ENCODE measurements at places on chromosomes 1 and 21. TPM values are rescaled to one million over a fixed set of nuclear protein-coding genes. Genes with fewer than 3 reads are reported as not detected.

DNA sequence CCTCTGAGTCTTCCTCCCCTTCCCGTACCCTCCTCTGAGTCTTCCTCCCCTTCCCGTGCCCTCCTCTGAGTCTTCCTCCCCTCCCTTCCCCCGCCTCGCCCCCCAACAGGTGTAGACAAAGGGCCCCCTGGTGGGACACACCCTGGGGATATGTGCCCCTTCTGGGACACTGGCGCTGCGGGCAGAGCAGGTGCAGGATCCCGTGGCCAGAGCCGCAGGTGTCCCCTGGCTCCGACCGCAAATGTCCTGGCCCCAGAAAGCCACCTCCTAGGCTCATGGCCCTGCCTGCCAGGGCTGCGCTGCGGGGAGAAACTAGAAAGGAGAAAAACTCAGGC lies 51.5 kb upstream of the ARHGEF16 start:
- peaks cover 45% of the 10 kb centered on the region for H3K36me3 ChIP-seq
- H3K4me1 ChIP-seq = peaks cover 34% of the 10 kb centered on the region
- H3K4me3 ChIP-seq = no peak overlapping the region
- no peak overlapping the region for H3K27ac ChIP-seq
- no peak for DNase-seq

GRCh38 chr1:153963850-153964331 lies 554 bp upstream of the SLC39A1 start:
- peak overlapping the region; percentile 87 for H3K27ac ChIP-seq
- H3K27me3 ChIP-seq = no peaks in the 10 kb centered on the region
- peak overlapping the region; percentile 79 for H3K4me3 ChIP-seq
- peaks cover 18% of the 10 kb centered on the region for H3K36me3 ChIP-seq

- no peaks in the 10 kb centered on the region for H3K4me1 ChIP-seq
- H3K27me3 ChIP-seq = no peaks in the 10 kb centered on the region
- H3K4me3 ChIP-seq = no peak overlapping the region
- H3K36me3 ChIP-seq = no peaks in the 10 kb centered on the region
Observed at GRCh38 chr1:56095696-56096665, 483.4 kb downstream of the PLPP3 start.

DNA sequence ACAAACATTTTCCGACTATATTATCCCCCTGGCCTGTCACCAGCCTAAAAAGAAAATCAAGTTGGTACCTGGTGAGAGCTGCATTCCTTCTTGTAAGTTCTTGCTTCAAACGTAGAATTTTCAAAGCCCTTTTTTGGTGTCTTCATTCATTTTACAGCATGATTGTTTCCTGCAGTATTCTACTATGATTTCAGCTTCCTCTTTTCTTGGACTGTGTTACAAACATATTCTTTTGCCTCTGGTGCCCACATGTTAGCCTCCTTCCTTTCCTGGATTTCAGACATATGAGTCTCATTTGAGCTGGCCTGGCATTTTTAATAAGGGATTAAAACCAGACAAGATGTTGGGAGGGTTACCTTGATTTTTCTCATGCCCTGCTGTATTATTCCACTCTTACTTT lies 142.5 kb downstream of the PIGK start:
- no peak overlapping the region for H3K27ac ChIP-seq
- H3K36me3 ChIP-seq = no peaks in the 10 kb centered on the region
- H3K27me3 ChIP-seq = no peaks in the 10 kb centered on the region
- no peaks in the 10 kb centered on the region for H3K4me1 ChIP-seq
- H3K4me3 ChIP-seq = no peak overlapping the region

- no peaks in the 10 kb centered on the region for H3K4me1 ChIP-seq
- no peak overlapping the region for H3K27ac ChIP-seq
- H3K27me3 ChIP-seq = no peaks in the 10 kb centered on the region
- no peak overlapping the region for H3K4me3 ChIP-seq
- H3K36me3 ChIP-seq = peaks cover 4% of the 10 kb centered on the region
Observed at GRCh38 chr1:235714205-235714897, 64.8 kb upstream of the GNG4 start.

DNA sequence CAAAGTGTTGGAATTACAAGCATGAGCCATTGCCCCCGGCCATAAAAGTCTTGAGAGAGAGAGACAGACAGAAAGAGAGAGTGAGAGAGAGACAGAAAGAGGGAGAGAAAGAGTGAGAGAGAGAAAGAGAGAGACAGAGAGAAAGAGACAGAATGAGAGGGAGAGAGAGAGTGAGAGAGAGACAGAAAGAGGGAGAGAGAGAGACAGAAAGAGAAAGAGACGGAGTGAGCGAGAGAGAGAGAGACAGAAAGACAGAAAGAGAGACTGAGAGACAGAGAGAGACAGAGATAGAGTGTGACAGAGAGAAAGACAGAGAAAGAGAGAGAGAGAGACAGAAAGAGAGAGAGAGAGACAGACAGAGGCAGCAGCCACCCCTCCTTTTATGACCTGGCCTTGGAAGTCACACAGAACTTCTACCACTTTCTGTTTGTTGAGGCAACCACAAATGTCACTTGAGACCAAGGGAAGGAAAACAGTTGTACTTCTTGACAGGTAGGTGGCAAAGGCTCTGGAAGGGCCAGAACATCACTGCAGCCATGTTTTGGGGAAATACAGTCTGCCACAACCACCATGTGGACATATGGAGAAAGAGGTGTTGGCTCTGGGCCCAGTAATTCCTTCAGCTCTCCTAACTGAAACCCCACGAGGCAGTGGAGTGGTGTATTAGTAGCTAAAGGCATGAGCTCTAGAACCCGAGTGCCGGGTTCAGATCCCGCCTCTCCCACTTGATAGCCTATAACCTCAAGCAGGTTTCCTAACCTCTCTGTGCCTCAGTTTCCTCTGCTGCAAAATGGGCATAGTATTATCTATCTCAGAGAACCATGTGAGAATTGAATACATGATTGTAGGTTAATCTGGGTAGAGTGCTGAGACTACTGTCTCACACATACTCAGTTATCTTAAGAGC lies 50.6 kb downstream of the TNFRSF8 start:
- H3K4me3 ChIP-seq = no peak overlapping the region
- peaks cover 8% of the 10 kb centered on the region for H3K4me1 ChIP-seq
- no peaks in the 10 kb centered on the region for H3K27me3 ChIP-seq
- H3K27ac ChIP-seq = no peak overlapping the region
- peak; percentile 42 for DNase-seq

DNA sequence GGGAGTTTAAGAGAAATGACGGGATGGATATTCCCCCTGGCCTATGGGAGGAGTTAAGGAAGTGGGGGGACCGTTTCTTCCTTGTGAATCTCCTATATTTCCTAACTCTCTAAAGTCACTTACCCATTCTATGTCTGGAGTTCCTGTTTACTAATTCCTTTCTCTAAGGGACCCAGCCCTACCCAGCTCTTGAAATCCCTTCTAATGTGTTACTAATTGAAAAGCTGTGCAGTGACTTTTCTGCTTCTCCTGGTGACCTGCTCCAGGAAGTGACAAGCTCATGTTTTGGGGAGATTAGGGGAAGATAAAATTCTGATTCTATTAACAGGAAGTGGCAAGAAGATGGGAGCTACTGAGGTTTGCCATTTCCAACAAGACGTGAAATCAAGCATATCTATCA lies 4.0 kb upstream of the SAMSN1 start:
- no peak overlapping the region for H3K4me3 ChIP-seq
- no peak for DNase-seq
- H3K27ac ChIP-seq = no peak overlapping the region

The CD1E gene
- total RNA-seq = 0.10 TPM

GRCh38 chr1:231357831-231358354 lies 19.8 kb downstream of the SPRTN start:
- H3K27me3 ChIP-seq = no peaks in the 10 kb centered on the region
- peak; percentile 74 for DNase-seq
- no peaks in the 10 kb centered on the region for H3K4me1 ChIP-seq
- H3K4me3 ChIP-seq = no peak overlapping the region
- H3K27ac ChIP-seq = no peak overlapping the region
- no peaks in the 10 kb centered on the region for H3K36me3 ChIP-seq

The OR10Z1 gene
- not detected for total RNA-seq

The MCOLN2 gene
- total RNA-seq = 0.77 TPM

The TMEM51 gene
- total RNA-seq = 3.9 TPM

DNA sequence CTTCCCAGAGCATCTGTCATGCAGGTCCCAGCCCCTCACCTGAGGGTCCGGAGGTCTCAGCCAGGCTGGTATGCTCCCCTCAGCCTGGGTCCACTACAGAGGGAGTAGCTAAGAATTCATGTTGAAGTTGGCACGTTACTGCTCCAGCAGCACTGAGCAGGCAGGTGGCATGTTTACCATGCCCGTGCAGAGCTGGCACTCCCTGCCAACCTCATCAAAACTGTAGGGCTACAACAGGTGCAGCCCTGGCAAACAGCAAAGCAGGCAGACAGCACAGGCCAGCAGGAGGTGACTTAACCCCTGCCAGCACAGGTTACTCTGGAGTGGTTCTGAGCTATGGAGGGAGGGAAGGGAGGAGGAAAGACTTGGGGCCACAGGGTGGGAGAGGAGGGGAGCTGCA lies 46.4 kb downstream of the NUAK2 start:
- no peaks in the 10 kb centered on the region for H3K27me3 ChIP-seq
- H3K36me3 ChIP-seq = peaks cover 43% of the 10 kb centered on the region
- H3K4me1 ChIP-seq = peaks cover 28% of the 10 kb centered on the region
- H3K4me3 ChIP-seq = no peak overlapping the region
- no peak for DNase-seq

The HTR6 gene
- total RNA-seq = 0.89 TPM

DNA sequence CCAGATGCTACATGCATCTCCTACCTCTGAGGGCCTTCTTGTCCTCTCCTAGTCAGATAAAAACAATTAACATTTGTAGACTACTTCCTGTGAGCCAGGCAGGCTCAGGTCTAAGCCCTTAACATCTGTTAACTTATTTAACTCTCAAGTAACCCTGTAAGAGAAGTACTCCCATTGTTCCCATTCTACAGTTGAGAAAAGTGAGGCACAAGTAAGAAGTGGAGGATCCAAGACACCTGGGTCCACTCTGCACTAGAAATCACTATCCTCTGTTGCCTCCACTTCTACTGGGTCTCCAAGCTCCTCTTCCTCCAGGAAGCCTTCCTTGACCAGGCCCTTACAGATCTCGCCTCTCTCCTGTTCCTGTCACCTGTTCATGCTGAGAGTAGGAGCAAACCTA lies 9.7 kb downstream of the C1orf216 start:
- peaks cover 16% of the 10 kb centered on the region for H3K4me1 ChIP-seq
- H3K27ac ChIP-seq = no peak overlapping the region
- peaks cover 7% of the 10 kb centered on the region for H3K36me3 ChIP-seq
- H3K4me3 ChIP-seq = no peak overlapping the region
- no peaks in the 10 kb centered on the region for H3K27me3 ChIP-seq

The FNDC5 gene
- 82.0 TPM for total RNA-seq

DNA sequence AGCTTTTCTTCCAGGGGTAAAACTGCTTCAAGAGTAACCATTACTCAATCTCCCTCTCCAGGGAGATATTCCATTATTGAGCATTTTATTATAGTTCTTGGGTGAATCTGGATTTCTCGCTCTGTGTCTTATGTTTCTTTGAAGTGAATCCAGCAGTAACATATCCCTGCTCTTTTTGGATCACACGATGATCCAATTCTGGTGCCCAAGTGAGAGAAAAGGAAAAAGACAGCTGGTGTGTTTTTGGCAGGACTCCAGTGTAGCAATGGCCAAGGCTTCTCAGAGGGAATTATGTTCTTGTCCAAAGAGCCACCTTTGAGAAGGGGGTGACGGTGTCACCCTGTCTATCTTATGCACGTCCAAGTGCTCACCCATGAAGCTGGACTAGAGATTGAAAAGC lies 140.3 kb upstream of the ERRFI1 start:
- H3K4me3 ChIP-seq = no peak overlapping the region
- peak; percentile 84 for DNase-seq
- H3K27ac ChIP-seq = no peak overlapping the region

DNA sequence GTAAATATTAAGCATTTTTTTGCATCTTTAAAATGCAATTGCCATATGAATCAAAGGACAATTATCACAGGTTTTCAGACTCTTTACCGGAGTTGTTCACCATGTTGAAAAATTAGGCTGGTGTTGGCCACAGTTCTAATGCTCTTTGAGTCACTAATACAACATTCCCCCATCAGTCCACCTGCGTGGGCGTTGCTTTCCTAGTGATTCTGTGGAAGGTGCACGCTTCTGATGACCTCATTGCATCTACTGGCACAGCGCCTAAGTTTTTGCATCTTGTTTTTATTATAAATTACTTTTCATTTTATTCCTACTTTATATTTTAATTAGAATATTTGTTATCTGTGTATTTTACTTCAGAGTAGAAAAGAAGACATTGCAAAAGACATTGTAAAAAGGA lies 4.7 kb upstream of the F5 start:
- peaks cover 9% of the 10 kb centered on the region for H3K4me1 ChIP-seq
- H3K27ac ChIP-seq = no peak overlapping the region
- H3K4me3 ChIP-seq = no peak overlapping the region
- no peaks in the 10 kb centered on the region for H3K36me3 ChIP-seq
- no peak for DNase-seq
- peaks cover 2% of the 10 kb centered on the region for H3K27me3 ChIP-seq

DNA sequence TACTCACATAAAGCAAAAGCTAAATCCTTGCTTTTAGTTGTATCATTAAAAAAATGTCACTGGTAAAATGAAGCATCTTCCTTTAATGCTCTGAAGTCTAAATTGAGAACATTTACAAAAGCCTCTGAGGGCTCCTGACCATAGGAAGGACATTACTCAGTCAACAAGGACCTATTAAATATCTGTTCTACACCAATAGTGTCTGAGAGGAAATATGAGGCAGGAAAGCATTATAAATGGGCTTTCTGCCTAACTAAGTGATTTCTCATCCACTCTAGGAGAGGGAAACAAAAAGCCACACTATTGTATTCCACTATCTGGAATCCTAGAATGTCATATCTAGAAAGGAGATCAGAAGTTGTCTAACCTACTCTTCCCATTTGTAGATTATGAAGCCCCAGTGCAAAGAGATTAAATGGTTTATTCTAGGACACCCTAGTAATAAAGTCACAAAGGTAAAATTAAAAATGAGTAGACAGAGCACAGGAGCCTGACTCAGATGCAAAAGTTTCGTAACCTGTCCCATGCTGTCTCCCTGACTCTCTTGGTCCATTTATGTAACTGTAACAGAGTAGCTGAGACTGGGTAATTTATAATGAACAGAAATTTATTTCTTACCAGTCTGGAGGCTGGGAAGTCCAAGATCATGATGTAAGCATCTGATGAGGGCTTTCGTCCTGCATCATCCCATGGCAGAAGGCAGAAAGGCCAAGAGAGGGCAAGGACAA lies 17.6 kb downstream of the RGS1 start:
- DNase-seq = no peak
- H3K27me3 ChIP-seq = no peaks in the 10 kb centered on the region
- no peak overlapping the region for H3K4me3 ChIP-seq
- H3K27ac ChIP-seq = no peak overlapping the region

- DNase-seq = no peak
- H3K36me3 ChIP-seq = peaks cover 85% of the 10 kb centered on the region
- peaks cover 64% of the 10 kb centered on the region for H3K4me1 ChIP-seq
- H3K27me3 ChIP-seq = no peaks in the 10 kb centered on the region
- no peak overlapping the region for H3K4me3 ChIP-seq
Observed at GRCh38 chr1:27542463-27543273, 52.7 kb upstream of the WASF2 start.

The PRKAA2 gene
- 12.6 TPM for total RNA-seq

GRCh38 chr1:4677608-4678007 lies 23.2 kb downstream of the AJAP1 start:
- H3K27ac ChIP-seq = no peak overlapping the region
- peaks cover 25% of the 10 kb centered on the region for H3K4me1 ChIP-seq
- H3K4me3 ChIP-seq = no peak overlapping the region
- no peak for DNase-seq
- H3K36me3 ChIP-seq = peaks cover 12% of the 10 kb centered on the region
